Pericardium fibroblast (primary cell): ENCODE measurements at places on chromosomes 4 and X. TPM values are rescaled to one million over a fixed set of nuclear protein-coding genes. Genes with fewer than 3 reads are reported as not detected.

The CXCR3 gene
- not detected in 2 replicates for total RNA-seq

The CCNB3 gene
- under 0.01 TPM in 1 of 2 replicates, not detected in the other for total RNA-seq

The PAK3 gene
- total RNA-seq, result 0.09 and 0.12 TPM in 2 replicates

The INTU gene
- 1.5 TPM in 2 replicates for total RNA-seq

The ATP10D gene
- 10.7 and 21.8 TPM in 2 replicates for total RNA-seq

The TAF7L gene
- total RNA-seq, result not detected in 2 replicates

The CLNK gene
- total RNA-seq, result not detected in 2 replicates

The PRSS12 gene
- 1.9 and 3.6 TPM in 2 replicates for total RNA-seq

The EGF gene
- not detected in 2 replicates for total RNA-seq

The MAGEA11 gene
- total RNA-seq, result not detected in 2 replicates

The RAI2 gene
- 0.12 and 1.2 TPM in 2 replicates for total RNA-seq

The TEX13D gene
- total RNA-seq, result not detected in 2 replicates

The GLRA2 gene
- total RNA-seq, result not detected in 2 replicates

The SMIM31 gene
- not detected in 2 replicates for total RNA-seq

The TBC1D8B gene
- 6.7 TPM in 2 replicates for total RNA-seq

The MTMR8 gene
- total RNA-seq, result not detected in 2 replicates

The RGN gene
- not detected in 2 replicates for total RNA-seq

The DMP1 gene
- not detected in 2 replicates for total RNA-seq

The FSTL5 gene
- total RNA-seq, result not detected in 2 replicates

The PDGFRA gene
- total RNA-seq, result 254 and 341 TPM in 2 replicates

The NUP62CL gene
- not detected in 2 replicates for total RNA-seq

The PPEF1 gene
- 0.94 TPM in 1 of 2 replicates, not detected in the other for total RNA-seq

The SOWAHB gene
- total RNA-seq, result not detected in 2 replicates

The CXCL10 gene
- total RNA-seq, result not detected in 2 replicates

The PLAC8 gene
- total RNA-seq, result 0.17 TPM in 1 of 2 replicates, not detected in the other

The FAM114A1 gene
- 173 and 229 TPM in 2 replicates for total RNA-seq

The L1CAM gene
- total RNA-seq, result 0.34 and 0.47 TPM in 2 replicates

The CSAG1 gene
- not detected in 2 replicates for total RNA-seq

The ESX1 gene
- not detected in 2 replicates for total RNA-seq

The TLL1 gene
- total RNA-seq, result under 0.01 and 0.12 TPM in 2 replicates

The MECP2 gene
- 17.6 and 19.4 TPM in 2 replicates for total RNA-seq

The CXCL8 gene
- total RNA-seq, result 2.0 and 4.0 TPM in 2 replicates

The LRIT3 gene
- total RNA-seq, result not detected in 2 replicates

The CTAG1B gene
- total RNA-seq, result not detected in 2 replicates

The GK gene
- total RNA-seq, result 1.4 and 5.5 TPM in 2 replicates

The CCSER1 gene
- total RNA-seq, result not detected in 2 replicates

The MTNR1A gene
- not detected in 2 replicates for total RNA-seq

The NEUROG2 gene
- not detected in 2 replicates for total RNA-seq

The REELD1 gene
- not detected in 2 replicates for total RNA-seq

The UGT2B15 gene
- not detected in 2 replicates for total RNA-seq

The NAA11 gene
- not detected in 2 replicates for total RNA-seq

The CXCL6 gene
- 3.2 and 18.8 TPM in 2 replicates for total RNA-seq

The LEF1 gene
- 0.93 TPM in 1 of 2 replicates, not detected in the other for total RNA-seq

The SNCA gene
- 0.43 and 3.4 TPM in 2 replicates for total RNA-seq

The HPSE gene
- 3.7 and 13.0 TPM in 2 replicates for total RNA-seq

The ERVMER34-1 gene
- 0.58 and 0.68 TPM in 2 replicates for total RNA-seq

The ADH7 gene
- total RNA-seq, result not detected in 2 replicates

The BST1 gene
- total RNA-seq, result 24.2 and 24.4 TPM in 2 replicates

The CPZ gene
- total RNA-seq, result 24.6 and 38.3 TPM in 2 replicates

The SH3TC1 gene
- 3.0 and 7.2 TPM in 2 replicates for total RNA-seq

The TGIF2LX gene
- not detected in 2 replicates for total RNA-seq

The NLGN3 gene
- 0.23 and 1.6 TPM in 2 replicates for total RNA-seq

The MAD2L1 gene
- 1.4 and 2.7 TPM in 2 replicates for total RNA-seq

The VEGFC gene
- total RNA-seq, result 13.9 and 26.3 TPM in 2 replicates

The RBPJ gene
- 26.6 and 27.4 TPM in 2 replicates for total RNA-seq

The HSFX4 gene
- total RNA-seq, result not detected in 2 replicates

The DCAF12L1 gene
- not detected in 2 replicates for total RNA-seq

The SSX4B gene
- not detected in 2 replicates for total RNA-seq

The GPRIN3 gene
- total RNA-seq, result 0.34 and 0.47 TPM in 2 replicates
